Kasumi-1 (cell line): ENCODE measurements at places on chromosomes 7 and 10.

GRCh38 chr7:124722292-124722691 lies 43.3 kb downstream of the GPR37 start:
- no peak for DNase-seq

- no peak for DNase-seq
These were observed 210.2 kb downstream of the JAZF1 start for GRCh38 chr7:27970350-27970749.

- no peak for DNase-seq
These were observed 189.2 kb downstream of the CAMK1D start for GRCh38 chr10:12538491-12538995.

DNA sequence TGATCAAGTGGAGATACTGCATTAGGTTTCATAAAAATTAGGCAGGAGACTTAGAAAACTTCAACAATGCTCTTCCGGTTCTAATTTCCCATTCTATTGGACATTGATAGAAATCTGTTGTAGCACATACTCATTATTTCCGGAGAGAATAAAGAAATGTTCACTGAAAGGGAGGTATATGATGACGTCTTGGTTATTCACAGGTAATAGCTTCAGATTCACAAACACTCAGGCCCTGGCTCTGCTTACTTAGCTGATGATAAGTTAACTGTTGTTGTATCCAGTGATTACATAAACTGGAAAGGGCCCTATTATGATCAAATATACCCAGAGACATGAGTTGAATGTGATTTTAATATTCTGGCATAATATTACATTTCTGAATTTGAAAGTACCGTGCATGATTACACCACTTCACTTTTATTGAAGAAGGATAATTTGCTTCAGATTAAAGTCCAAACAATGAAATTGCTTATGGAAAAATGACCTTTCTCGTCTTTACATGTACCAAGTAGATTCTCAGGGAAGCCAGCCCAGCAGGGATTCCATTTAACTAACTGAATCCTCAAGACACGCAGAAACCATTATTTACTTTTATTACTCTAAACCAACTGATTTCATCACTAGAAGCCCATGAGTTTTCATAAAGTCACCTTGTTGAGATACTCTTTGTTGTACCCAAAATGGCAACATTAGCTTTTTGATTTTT lies 288.0 kb upstream of the PITRM1 start:
- no peak for DNase-seq

- DNase-seq, result no peak
These were observed 165.2 kb upstream of the PTER start for GRCh38 chr10:16271571-16271970.

DNA sequence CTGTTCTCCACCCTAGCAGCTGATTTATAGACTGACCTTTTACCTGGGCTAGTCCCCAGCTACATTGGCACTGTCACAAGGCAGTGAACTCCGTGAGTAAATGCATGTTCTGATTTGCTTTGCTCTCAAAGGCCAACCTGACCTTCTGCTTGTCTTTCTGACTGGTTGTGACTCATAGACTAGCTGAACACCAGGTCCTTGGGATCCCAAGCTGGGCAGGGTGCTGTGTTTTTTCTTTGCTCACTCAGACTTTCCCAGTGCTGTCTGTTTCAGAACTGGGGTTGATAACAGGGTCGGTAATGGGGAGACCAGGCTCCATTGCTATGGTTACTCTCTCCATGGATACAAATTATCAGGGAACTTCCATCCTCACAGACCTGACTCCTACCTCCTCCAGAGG lies 35.0 kb downstream of the EVX1 start:
- DNase-seq, result no peak

DNA sequence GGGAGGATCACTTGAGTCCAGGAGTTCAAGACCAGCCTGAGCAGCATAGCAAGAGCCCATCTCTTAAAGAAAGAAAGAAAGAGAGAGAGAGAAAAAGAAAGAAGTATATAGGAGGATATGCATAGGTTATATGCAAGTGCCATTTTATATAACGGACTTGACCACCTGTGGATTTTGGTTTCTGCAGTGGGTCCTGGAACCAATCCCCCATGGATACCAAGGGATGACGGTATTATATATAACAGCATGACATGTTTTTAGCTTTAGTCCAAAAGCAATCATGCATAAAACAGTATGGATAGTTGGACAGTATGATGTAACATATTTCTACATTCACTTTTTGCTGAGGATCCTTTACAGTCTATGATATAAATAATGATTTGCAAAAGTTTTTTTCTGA lies 45.3 kb downstream of the DLD start:
- no peak for DNase-seq

DNA sequence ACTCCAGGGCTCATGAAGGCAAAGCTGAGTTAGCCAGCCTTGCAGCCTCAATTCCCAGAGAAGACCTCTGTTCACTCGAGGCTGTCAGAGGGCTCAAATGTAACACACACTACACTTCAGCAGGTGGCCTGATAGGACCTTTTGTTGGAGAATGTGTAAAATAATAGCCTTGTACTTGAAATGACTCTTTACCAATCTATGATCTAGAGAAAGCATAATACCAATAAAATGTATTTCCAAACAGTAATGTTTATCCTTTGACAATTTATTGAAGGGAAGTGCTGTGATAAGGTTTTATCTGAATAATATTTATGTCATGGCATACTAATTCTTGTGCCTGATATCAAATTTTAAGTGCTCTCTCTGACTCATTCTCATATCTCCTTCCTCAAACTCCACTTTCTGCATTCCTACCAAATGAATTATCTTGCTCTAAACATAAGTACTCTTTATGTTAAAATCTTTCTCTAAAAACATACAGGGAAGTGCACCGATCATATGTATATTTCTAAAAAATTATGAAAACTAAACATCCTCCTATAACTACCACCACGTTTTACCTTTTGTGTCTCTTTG lies 20.9 kb downstream of the CYP3A7 start:
- DNase-seq, result no peak

GRCh38 chr10:69237528-69238159 lies 17.5 kb downstream of the HKDC1 start:
- DNase-seq, result peak; percentile 90

GRCh38 chr10:131107970-131108369 lies 203.6 kb downstream of the TCERG1L start:
- DNase-seq, result no peak

DNA sequence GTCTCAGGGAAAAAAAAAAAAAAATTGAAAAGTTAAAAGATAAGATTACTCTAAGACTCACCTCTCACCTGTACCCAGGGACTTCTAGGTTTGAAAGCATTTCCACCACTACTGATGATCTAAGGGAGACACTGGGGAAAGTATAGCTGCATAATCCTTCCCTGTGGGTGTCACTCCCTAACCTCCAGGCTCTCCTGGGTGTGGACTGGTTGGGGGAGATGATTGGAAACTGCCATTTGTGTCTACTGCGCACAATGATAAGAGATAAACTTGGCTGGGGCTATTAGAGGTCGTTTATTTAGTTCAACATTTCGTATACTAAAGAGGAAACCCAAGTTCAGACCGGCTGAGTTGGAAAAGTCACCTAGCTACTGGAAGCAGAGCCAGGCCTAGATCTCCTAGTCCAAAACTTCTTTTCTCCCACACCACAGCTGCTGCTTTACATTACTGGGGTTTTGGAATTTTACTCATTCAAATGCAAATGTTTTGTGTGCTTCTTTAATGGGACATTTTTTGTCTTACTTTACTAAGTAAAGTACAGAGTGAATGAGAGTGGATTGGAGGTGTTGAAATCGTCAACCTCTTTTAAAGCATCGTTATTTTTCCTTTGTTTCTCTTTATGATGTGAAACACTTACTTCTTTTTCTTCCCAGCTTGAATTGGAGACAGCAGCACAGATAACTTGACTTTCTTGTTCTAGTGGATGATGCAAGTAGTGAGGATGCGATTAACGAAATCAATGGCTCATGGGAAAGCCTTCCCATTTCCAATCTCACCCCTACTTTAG lies 22.3 kb upstream of the SEC61G start:
- DNase-seq, result no peak

- DNase-seq, result no peak
These were observed 22.6 kb upstream of the DIP2C start for GRCh38 chr10:712089-712488.

- DNase-seq, result no peak
These were observed 332.7 kb upstream of the MGMT start for GRCh38 chr10:129134371-129134770.

DNA sequence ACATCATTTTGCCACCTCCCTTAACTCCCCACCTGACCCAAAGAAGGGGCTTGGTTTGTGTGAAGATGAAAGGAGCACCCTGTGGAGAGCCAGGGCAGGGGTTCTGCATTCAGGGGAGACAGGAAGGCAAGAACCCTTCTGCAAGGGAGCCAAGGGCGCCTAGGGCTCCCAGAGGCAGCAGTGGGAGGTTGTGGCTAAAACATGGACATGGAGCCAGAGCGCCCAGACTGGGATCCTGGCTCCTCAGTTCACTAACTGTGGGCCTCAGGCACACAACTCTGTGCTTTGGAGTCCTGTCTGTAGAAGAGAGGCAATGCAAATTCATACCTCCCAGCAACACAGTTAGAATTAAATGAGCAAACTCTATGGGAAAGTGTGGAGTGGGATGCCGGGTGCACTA lies 123.1 kb upstream of the MACROH2A2 start:
- no peak for DNase-seq

- DNase-seq, result no peak
These were observed 122.2 kb upstream of the PRSS58 start for GRCh38 chr7:142380069-142380468.

- no peak for DNase-seq
These were observed 7.5 kb downstream of the MTG1 start for GRCh38 chr10:133401500-133401899.

- DNase-seq, result no peak
These were observed 145.3 kb upstream of the FRMD4A start for GRCh38 chr10:14476006-14476405.

GRCh38 chr7:52504561-52504960 lies 530.9 kb upstream of the POM121L12 start:
- no peak for DNase-seq

- no peak for DNase-seq
These were observed 45.2 kb upstream of the INSIG1 start for GRCh38 chr7:155252444-155252887.

DNA sequence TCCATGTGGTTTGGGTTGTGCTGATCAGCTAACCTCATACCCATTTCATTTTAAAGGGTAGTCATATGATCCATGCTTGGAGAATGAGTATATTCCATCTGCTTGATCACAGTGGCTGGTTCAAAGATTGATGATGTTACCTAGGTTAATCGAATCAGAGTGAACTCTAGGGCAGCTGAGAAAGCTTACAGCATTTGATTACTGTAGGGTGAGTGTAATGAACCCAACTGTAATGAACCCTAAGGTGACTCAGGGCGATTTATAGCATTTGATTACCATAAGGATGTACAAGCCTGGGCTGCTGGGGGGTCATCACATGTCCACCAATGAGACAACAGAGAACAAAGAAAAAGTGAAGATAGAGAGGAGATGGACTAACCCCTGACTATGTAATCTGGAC lies 523.1 kb downstream of the ADRA2A start:
- DNase-seq, result no peak

DNA sequence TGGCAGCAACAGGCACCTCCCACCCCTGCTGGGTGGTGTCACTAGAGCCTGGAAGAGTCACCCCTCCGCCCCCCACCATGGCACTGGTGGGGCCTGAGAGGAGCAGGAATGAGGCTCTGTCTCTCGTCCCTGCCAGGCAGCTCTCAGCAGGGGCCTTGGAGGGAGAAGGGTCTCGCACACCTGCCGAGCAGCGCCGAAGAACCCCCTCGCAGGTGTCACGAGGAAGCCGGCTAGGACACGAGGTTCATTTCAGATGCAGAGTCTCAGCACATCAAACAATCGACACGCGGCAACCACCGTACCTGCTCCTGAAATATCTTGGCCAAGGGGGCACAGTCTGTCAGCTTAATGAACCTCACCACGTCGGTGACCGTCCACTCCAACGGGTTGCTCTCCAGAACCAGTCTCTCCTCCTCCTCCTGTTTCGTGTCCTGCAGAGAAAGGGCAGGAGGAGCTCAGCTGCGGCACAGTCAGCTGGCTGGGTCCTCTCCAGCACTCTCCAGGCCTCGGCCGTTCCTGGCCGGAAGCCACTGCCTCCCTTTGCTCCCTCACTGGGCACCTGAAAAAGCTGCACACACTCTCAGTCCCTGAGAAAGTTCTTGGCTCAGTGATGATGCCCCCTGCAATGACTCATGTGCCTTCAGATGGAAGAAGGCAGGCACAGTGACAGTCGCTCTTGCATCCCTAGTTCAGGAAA lies 240.1 kb downstream of the SFMBT2 start:
- DNase-seq, result no peak

- DNase-seq, result no peak
These were observed 176.1 kb downstream of the SGMS1 start for GRCh38 chr10:50447691-50448090.

DNA sequence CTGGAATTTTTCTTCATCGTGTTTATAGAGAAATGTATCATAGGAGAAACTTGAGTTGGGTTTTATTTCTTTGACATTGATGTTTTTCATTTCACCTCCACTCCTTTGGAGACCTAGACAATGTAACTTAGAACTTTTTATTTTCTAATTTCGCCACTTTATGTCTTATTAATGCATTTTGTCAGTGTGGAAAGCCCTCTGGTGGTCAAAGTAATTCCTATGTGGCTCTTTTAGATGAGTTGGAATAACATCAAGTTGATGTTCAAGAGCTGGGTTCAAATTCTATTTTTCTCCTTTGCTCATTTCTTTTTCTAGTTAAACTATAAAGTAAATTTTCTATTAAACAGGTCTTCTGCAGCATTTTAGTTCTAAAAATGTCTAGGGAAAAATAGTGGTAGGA lies 478.6 kb downstream of the LRMDA start:
- peak; percentile 64 for DNase-seq

DNA sequence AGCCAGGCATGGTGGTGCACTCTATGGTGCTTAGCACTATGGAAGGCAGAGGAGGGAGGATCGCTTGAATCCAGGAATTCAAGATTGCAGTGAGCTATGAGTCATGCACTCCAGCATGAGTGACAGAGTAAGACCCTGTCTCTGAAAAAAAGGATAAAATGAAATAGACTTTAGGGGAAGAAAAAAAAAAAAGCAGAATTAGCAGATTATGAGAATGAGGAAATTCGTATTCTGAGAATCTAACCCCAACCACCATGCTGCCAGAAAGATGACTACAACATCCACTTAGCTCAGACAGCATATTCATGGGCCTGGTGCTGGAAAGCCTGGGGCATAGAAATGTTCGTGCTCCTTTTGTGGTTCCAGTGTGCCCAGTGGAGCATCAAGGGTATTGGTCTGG lies 63.3 kb downstream of the TMEM26 start:
- DNase-seq, result no peak

DNA sequence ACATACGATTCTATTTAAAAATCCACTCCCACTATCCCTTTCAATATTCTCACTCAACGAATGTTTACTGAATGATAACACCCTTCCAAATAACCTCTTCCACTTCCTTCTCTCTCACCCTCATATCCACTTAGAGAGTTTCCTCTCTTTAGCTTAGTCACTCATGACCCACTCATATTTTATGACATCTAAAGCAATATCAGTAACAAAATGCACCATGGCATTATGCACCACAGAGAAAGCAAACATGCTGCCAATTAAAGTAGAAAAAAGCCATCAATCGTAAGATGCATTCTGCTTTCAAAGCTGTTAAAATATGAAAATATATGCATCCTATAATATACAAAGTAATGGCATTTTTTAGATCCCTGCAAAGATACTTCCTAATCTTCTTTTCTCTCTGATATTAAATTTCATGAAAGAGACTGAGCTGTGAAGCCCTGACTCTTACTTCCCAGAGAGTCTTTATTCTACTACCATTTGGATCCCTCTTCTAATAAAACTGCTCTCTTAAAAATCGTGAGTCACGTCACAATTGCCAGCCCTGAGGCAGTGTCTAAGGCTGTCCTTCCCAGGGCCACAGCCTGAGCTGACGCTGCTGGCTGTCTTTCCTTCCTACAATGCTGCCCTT lies 283.0 kb upstream of the KLF6 start:
- DNase-seq, result no peak
